CD4-positive, alpha-beta memory T cell (primary cell): ENCODE measurements at places on chromosomes 4 and X. TPM values are rescaled to one million over a fixed set of nuclear protein-coding genes. Genes with fewer than 3 reads are reported as not detected.

The BBS12 gene
- total RNA-seq: 4.1 TPM

DNA sequence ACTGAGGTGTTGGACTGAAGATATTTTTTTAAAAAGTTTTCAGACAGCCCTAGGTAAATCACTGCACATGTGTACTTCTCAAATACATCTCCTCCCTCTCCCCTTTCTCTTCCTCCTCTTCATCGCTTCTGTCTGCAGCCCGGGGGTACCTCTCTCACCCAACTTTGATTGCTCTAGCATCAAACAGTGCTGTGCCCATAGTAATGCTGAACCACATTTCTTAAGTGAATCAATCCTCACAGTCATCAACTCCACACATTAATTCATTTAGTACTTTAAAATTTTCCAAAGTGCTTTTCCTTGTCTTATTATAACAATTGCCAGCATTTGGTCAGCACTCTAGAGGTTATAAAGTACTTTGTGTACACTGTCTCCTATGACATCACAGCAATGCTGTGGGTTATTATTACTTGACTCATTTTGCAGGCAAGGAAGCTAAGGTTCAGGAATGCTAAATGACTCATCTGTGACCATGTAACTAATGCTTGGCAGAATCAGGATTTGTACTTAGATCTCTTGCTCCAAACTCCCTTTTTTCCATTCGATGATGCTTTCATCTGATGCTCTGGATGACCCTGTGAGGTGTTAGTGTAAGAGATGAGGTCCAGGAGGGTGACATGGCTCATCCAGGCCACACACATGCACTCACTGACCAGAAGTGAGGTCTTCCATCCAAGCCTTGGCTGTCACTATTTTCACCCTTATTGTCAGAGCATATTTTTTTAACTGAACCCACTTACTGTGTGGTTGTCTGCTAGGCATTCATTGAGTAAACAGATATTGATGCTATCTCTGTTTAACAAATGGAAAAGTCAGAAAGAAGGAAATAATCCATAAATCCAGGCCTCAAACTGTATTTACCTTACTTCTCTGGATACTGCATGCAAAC is 58.8 kb downstream of the RHOH start:
- no peaks in the 10 kb centered on the region for H3K36me3 ChIP-seq
- no peak for DNase-seq
- H3K4me3 ChIP-seq: no peak overlapping the region
- peaks cover 65% of the 10 kb centered on the region for H3K4me1 ChIP-seq
- H3K27ac ChIP-seq: no peak overlapping the region

DNA sequence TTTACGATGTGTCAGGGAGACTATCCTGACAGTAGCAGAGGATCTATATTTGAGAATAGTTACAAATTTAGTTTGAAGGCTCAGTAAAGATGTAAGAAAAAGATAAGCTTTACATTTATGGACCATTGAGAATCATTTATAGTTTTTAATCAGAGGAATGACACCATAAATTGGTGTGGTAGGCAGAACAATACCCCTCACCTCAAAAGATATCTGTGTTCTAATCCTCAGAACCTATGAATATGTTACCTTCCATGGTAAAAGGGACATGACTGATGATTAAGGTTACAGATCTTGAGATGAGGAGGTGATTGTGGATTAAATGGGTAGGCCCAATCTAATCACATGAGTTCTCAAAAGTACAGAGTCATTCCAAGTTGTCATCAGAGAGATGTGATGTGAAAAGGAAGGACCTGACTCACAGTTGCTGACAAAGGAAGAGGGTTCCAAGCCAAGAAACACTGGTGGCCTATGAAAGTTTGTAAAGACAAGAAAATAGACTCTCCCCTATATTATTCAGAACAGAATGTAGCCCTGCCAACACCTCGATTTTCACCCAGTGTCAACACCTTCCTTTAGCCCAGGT is 27.0 kb downstream of the EREG start:
- H3K4me3 ChIP-seq: no peak overlapping the region
- H3K4me1 ChIP-seq: no peaks in the 10 kb centered on the region
- H3K27ac ChIP-seq: no peak overlapping the region
- DNase-seq: no peak

The ITM2A gene
- 147 TPM for total RNA-seq

The SSX4 gene
- total RNA-seq: not detected

- H3K4me1 ChIP-seq: no peaks in the 10 kb centered on the region
- DNase-seq: no peak
- no peaks in the 10 kb centered on the region for H3K27me3 ChIP-seq
- no peak overlapping the region for H3K4me3 ChIP-seq
- peaks cover 4% of the 10 kb centered on the region for H3K36me3 ChIP-seq
Observed at GRCh38 chr4:148116264-148116663, 325.9 kb downstream of the NR3C2 start.

DNA sequence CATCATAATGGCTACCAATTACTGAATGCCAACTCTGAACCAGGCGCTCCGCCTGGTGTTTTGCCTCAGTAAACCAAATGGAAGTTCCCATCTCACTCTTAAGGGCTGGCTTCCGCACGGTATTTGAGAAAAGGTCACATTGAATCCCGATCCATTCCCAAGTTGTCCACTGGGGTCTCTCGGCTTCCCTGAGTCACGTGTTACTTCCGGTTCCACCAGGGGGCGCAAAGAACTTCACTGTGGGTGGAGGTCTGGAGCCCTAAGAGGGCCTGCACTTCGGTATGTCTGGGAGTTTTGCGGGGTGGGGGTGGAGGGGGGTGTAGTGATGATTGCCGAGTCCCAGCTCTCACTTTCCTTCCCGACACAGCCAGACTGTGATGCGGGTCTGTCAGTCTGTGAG is 13.4 kb upstream of the NHS start:
- DNase-seq: no peak
- no peak overlapping the region for H3K27ac ChIP-seq
- H3K4me3 ChIP-seq: no peak overlapping the region
- H3K4me1 ChIP-seq: no peaks in the 10 kb centered on the region
- H3K27me3 ChIP-seq: no peaks in the 10 kb centered on the region
- no peaks in the 10 kb centered on the region for H3K36me3 ChIP-seq
